A549 treated with RU486 at 1 μM for 4 hours (cell line): ENCODE measurements at places on chromosomes 16 and 17. TPM values are rescaled to one million over a fixed set of nuclear protein-coding genes. Genes with fewer than 3 reads are reported as not detected.

NXPH3 gene
- total RNA-seq, result 0.15 to 0.37 TPM (median 0.19 TPM) in 5 replicates

CDH13 gene
- not detected in 5 replicates for total RNA-seq

NPTX1 gene
- 46.8 to 115 TPM (median 85.9 TPM) in 5 replicates for total RNA-seq

C17orf50 gene
- 0.33 to 0.70 TPM (median 0.53 TPM) in 4 of 5 replicates, not detected in the other for total RNA-seq

DNAH17 gene
- total RNA-seq, result 1.0 to 1.8 TPM (median 1.4 TPM) in 5 replicates

HOXB9 gene
- 7.5 to 8.8 TPM (median 8.6 TPM) in 5 replicates for total RNA-seq
